Mucosa of descending colon (tissue), 3 donors: ENCODE measurements at places on chromosomes 4 and X. TPM values are rescaled to one million over a fixed set of nuclear protein-coding genes. Genes with fewer than 3 reads are reported as not detected.
A peak's percentile ranks its signal among the peaks of the same experiment; 100 is the strongest.

- DNase-seq, result no peak
Measured at GRCh38 chrX:74343343-74344279, 39.6 kb downstream of the ZCCHC13 start.

DNA sequence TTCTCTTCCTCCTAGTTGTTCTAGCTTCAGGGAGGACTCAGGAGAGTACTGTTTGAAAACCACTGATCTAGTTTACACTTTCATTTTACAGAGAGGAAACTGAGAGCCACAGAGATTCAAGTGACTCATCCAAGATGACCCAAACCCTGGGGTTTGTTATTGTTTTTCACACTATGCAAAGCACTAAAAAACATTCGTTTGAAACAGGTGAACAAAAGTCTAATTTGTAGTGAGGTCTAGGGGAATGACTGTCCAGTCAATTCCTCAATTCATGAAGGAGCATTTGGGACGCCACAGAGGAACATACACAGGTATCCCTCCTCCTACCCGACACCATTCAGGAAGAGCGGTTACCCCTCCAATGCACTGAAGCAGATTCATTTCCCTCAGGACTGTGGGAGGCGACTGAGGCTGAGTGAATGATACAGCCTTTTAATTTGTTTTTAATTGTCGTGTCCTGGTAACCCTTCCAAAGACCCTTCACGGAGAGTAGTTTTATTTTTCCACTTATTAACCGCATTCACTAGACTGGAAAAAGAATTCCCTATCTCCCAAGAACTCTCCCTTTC, 30.3 kb downstream of the TLR10 start:
- DNase-seq, result no peak

DNA sequence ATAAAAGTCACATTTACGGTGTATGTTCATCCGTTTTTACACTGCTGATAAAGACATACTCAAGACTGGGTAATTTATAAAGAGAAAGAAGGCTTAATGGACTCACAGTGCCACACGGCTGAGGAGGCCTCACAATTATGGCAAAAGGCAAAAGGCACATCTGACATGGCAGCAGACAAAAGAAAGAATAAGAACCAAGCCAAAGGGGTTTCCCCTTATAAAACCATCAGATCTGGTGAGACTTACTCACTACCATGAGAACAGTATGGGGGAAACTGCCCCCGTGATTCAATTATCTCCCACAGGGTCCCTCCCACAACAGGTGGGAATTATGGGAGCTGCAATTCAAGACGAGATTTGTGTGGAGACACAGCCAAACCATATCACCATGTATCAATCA, 7.3 kb upstream of the GUCY1B1 start:
- no peak for DNase-seq

DNA sequence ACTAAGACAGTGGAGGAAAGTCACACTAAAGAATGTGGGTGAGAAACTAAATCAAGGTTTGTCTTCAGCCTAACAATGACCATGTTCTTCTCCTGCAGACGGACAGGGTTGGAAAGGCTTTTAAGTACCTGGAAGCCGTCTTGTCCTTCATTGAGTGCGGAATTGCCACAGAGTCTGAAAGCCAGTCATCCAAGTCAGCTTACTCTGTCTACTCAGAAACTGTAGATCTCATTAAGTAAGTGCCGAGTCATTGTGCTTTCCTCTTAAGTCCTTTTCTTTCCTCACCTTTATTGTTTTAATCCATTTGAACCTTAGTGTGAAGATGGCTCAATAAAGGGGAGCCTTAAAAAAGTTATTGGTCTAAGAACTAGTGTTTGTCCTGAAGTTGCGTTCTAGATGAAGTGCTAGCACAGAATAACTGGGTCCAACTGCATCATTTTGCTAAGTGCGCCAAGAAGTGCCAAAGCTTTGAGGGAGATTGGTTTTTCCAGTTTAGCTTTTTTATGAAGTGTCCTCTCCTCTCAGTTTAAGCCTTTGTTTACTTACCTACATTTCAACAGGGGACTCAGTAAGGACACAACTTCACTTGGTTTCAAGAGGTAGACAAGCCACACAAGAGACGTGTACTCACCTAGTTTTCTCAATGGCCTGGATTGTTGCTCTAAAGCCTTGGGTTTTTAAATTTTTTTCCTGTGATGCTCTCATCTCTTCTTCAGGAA, 89.3 kb downstream of the KLHL8 start:
- no peak for DNase-seq

- no peak for DNase-seq
Measured at GRCh38 chr4:74262522-74262921, 45.7 kb upstream of the EPGN start.

DNA sequence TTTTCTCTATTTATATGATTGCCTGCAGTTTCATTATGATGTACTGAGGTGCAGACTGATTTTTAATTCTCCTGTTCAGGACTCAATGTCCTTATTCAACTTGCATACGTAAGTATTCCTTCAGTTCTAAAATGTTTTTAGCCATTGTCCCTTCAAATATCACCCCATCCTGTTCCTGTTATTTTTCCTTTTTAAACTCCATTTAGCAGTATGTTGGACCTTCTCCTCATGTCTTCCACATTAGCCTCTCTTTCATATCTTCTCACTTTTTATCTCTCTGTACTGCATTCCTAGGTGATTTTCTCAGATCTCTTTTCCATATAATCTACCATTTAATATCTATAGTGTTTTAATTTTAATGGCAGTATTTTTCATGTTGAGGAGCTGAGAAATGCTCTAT, 317.7 kb downstream of the NR3C2 start:
- DNase-seq, result no peak

- no peak for DNase-seq
Measured at GRCh38 chr4:113452868-113453620, 308.5 kb downstream of the CAMK2D start.

DNA sequence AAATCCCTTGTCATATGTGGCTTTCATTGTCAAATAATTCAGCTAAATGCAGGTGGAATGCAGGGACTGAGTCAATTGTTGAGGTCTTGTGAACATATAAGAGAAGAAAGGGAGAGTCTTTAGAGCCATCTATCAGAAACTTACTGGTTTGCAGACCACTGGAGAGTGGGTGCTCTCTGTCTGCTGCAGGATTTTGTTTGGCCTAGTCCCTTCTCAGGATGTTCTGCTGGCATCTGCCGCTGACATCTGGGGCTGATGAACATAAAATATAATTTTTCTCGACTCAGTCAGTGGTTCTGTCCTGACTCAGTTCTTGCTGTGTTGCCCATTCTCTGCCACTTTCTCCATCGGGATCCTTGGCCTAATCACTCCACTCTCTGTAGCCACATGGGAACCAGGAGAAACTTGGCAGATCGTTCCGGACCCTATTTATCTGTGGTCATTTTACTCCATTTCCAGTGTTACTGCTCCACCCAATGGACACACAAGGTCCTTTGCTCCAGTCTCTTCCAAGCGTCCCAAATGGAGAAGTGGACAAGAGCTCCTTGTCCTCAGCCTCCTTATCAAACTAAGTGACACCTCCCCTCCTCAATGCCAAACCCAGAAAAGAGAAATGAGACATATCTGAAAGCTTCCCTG, 436.2 kb downstream of the FAT4 start:
- DNase-seq, result no peak

GRCh38 chr4:133145758-133146573, 3.1 kb upstream of the PCDH10 start:
- no peak for DNase-seq

GRCh38 chr4:112840061-112840460, 203.1 kb downstream of the LARP7 start:
- DNase-seq, result no peak

DNA sequence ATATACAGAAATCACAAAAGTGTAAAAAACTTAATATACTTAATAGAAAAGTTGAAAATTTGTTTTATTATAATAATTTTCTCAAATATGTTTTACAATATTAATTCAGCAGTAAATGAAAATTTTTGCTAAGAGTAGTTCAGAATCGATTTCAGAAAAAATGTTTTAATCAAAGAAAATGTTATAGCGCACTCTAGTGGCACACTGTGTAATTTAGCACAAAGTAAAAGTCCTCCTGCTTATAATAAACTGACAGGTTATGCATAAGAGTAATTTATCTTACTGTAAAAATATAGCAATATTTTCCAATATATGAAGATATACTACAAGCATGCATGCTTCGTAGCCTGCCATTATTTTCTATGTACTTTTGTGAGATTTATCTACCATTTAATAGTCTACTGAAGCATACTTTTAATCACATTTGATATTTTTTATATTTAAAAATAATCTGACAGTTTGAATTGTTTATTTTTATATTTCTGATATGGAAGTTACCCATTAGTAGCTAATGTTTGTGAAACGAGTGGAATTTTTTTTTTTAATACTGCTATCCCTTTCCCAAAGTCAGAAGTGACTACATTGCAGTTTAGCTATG, 217.9 kb upstream of the KLHL4 start:
- DNase-seq, result no peak

- peak; percentile 12 for DNase-seq
Measured at GRCh38 chr4:121726642-121727268, 30.0 kb upstream of the ANXA5 start.

GRCh38 chr4:6908432-6909112, 1.1 kb upstream of the TBC1D14 start:
- DNase-seq, result no peak

GRCh38 chr4:173525118-173526011, 4.7 kb downstream of the HAND2 start:
- DNase-seq, result no peak

- DNase-seq, result no peak
Measured at GRCh38 chr4:11021333-11021732, 336.8 kb upstream of the CLNK start.

- no peak for DNase-seq
Measured at GRCh38 chr4:121737846-121738554, 27.0 kb downstream of the SMIM43 start.

DNA sequence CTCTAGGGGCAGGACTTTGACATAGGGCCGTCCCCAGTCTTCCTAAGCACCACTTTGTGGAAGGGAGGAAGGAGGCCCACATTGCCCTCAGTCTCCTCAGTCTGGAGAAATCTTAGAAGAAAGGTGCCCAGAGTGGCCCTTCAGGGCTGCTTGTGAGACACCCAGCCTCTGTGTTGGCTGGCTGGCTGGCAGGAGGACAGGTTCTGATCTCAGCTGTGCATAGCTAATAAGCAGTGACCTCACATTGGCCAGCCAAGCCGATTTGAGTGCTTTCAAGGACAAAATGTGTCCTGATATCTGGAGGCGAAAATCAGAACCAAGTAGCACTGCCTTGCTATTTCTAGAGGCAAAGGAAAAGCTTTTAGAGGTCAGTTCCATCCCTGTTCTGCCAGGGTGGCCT, 211.5 kb downstream of the BCOR start:
- DNase-seq, result no peak

DNA sequence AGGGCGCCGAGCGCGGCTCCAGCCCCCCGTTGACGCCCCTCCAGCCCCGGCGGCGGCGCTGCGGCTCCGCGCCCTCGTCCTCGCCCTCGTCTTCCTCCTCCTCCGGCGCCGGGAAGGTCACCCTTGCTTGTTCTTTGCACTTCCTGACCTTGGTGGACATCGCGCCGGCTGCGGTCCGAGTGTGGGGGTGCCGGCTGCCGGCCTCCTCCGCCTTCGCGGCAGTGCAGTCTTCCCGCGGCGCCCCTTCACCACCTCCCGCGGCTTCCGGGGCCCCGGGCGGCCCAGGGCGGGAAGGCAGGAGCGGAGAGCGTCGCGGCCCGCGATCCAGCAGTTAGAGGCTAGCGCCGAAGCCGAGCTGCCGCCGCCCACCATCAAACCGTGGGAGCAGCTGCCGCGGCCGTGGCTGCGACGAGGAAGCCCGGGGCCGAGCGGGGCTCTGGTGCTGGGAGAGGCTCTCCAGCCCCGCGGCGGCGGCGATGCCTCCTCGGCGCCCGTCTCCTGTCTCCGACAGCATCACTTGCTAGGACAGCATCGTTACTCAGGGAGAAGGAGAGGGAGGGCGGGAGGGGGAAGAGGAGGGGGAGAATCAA, at the start of gene TRPC3:
TSS of gene TRPC3 (minus strand) at position 540 of the 590 bp plus-strand sequence. CDS start at position 160, 380 bp downstream.
- peak; percentile 20 for DNase-seq

- DNase-seq, result no peak
Measured at GRCh38 chr4:83780053-83780733, 244.3 kb downstream of the GPAT3 start.

Gene KIF4A
- 10.7 TPM for total RNA-seq

Gene HS3ST1
- total RNA-seq, result 5.5 TPM

Gene TMEM150C
- 1.6 TPM for total RNA-seq

Gene LEF1
- total RNA-seq, result 2.5 TPM

Gene LRCH2
- 1.9 TPM for total RNA-seq

Gene MYOZ2
- 0.20 TPM for total RNA-seq

Gene FGFR3
- 79.1 TPM for total RNA-seq

Gene UCHL1
- 76.0 TPM for total RNA-seq
